ENCODE measurements at places on chromosomes 12 and 14.

DNA sequence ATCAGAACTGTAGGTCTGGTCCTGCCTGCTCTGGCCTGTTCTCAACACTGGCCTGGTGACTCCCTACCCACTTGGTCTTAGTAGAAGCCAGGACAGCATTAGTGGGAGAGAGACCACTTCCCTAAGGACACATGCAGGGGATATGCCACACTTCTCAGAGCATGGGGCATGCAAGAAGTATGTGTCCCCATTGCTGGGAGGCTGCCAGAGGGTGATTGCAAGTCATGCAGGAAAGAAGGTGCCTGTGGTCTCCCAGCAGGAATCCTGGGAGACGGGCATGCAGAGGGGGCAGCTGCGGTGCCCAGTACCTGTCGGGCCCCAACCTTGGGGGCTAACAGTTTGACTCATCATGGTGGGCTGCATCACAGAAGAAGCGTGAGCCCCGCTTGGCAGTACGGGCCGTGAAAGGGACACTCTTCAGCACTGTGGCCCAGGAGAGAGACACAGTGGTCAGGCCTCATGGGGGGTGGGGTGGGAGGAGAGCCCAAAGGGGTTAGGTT lies 23.0 kb downstream of the PRPF40B start:
- H3K36me3 ChIP-seq: peaks cover 86% of the 10 kb centered on the region
- no peak overlapping the region for H3K27ac ChIP-seq
- no peak overlapping the region for H3K4me3 ChIP-seq
- peaks cover 9% of the 10 kb centered on the region for H3K4me1 ChIP-seq

- no peaks in the 10 kb centered on the region for H3K36me3 ChIP-seq
- no peak overlapping the region for H3K27ac ChIP-seq
- no peaks in the 10 kb centered on the region for H3K27me3 ChIP-seq
- H3K4me1 ChIP-seq: peaks cover 25% of the 10 kb centered on the region
- DNase-seq: no peak
- H3K4me3 ChIP-seq: no peak overlapping the region
Observed at GRCh38 chr12:74535536-74535935, 2.1 kb upstream of the ATXN7L3B start.

DNA sequence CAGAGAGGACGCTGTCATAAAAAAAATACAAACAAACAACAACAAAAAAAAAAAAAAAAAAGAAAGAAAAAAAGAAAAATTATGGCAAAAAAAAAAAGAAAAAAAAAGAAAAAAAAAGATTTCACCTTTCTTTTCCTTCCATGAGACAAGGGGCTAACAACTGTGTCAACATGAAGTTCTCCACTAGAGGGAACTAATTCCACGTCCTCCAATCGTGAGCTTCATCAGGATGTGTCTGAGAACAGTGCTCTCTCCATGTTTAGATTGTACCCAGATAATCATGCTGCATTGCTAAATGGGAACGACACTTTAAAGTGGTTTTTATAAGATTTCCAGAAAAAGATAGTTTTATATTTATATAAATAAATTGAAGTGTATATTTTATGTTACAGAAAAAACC lies 96.2 kb upstream of the PTPRB start:
- H3K36me3 ChIP-seq: no peaks in the 10 kb centered on the region
- H3K4me3 ChIP-seq: no peak overlapping the region
- DNase-seq: no peak
- no peaks in the 10 kb centered on the region for H3K27me3 ChIP-seq
- no peak overlapping the region for H3K27ac ChIP-seq
- no peaks in the 10 kb centered on the region for H3K4me1 ChIP-seq

- no peaks in the 10 kb centered on the region for H3K36me3 ChIP-seq
- no peaks in the 10 kb centered on the region for H3K4me1 ChIP-seq
- no peak overlapping the region for H3K4me3 ChIP-seq
- no peak overlapping the region for H3K27ac ChIP-seq
- no peaks in the 10 kb centered on the region for H3K27me3 ChIP-seq
- DNase-seq: no peak
Observed at GRCh38 chr14:101224356-101225156, 321.0 kb upstream of the RTL1 start.

DNA sequence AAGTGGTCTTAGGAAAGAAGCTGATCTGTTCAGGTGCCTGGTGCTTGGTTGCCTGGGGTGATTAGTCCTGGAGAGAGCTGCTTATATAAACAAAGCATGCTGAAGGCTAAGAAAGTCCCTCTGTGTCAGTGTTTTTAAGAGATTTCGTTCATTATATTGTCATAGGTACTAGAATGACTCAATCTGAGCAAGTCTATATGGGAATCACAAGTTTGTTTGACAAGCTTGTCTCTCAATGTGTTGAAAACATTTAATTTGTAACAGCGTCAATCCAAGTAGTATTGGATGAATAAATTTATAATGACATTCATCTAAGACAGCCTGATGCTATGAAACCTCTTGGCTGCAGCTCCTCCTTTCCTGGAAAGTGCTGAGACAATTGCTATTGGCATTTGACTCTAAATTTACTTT lies 256.3 kb downstream of the TMTC2 start:
- H3K36me3 ChIP-seq: no peaks in the 10 kb centered on the region
- no peak overlapping the region for H3K4me3 ChIP-seq
- H3K27ac ChIP-seq: no peak overlapping the region
- no peaks in the 10 kb centered on the region for H3K4me1 ChIP-seq

DNA sequence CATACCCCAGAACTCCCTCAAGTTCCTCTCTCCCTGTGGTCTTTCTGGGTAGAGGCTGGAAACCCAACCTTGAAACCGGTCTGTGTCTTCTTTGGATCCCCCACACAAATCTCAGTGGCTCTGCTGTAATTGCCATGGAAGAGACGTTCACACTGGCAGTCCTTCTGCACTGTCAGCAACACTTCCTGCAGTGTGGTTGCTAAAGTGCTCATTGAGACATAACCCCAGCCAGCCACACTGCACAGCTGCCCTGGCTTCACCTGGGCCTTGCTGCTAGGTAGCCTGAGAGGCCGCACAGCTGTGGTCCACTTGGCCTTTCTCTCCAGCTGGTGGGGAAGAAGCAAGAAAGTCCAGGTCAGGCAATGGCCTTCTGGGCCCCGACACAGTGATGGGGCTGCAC lies 2.4 kb downstream of the GZMH start:
- no peak overlapping the region for H3K27ac ChIP-seq
- H3K36me3 ChIP-seq: no peaks in the 10 kb centered on the region
- no peaks in the 10 kb centered on the region for H3K4me1 ChIP-seq
- no peaks in the 10 kb centered on the region for H3K27me3 ChIP-seq
- no peak overlapping the region for H3K4me3 ChIP-seq
- DNase-seq: no peak

- peak overlapping the region; percentile 79 for H3K4me3 ChIP-seq
- no peak for DNase-seq
- H3K27me3 ChIP-seq: no peaks in the 10 kb centered on the region
- H3K27ac ChIP-seq: peak overlapping the region; percentile 89
- H3K36me3 ChIP-seq: peaks cover 26% of the 10 kb centered on the region
Observed at GRCh38 chr12:56358836-56359532, 923 bp downstream of the STAT2 start.

DNA sequence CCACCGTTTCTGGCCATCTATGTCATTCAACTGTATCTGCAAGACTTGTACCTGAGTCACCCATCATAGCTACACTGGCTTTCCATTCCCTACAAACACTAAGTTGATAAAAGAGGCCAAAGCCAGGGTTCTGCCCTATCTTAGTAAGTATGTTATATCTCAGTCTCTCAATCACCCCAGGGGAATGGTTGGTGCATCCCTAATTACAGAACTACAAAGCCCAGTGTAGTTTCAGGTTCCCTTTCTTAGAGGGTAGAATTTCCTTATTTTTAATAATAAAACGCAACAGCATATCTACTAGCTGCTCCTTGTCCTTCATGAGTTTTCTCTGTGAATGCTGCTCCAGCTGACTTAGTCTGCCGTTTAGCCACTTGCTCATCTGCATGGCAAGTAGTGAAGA lies 57.6 kb downstream of the ST8SIA1 start:
- H3K4me3 ChIP-seq: no peak overlapping the region
- no peak for DNase-seq
- H3K27ac ChIP-seq: peak overlapping the region; percentile 82
- peaks cover 18% of the 10 kb centered on the region for H3K4me1 ChIP-seq

DNA sequence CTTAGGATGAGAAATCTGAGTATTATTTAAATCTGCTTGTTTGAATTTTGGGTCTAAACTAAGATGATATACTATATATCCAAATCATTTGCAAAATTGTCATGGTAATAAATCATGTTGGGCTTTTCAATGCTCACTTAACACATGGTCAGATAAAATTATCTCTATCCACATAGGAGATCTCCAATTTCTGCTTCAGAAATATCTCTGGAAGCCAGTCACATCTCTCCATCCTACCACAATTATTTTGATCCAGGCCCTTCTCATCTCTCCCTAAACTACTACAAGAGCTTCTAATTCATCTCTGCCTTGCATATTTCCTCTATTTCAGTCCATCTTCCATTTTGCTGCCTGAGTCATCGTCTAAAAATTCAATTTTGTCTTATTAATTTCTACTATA lies 3.8 kb downstream of the DCN start:
- no peaks in the 10 kb centered on the region for H3K36me3 ChIP-seq
- peaks cover 21% of the 10 kb centered on the region for H3K4me1 ChIP-seq
- peak overlapping the region; percentile 55 for H3K27ac ChIP-seq
- H3K27me3 ChIP-seq: no peaks in the 10 kb centered on the region
- DNase-seq: no peak

DNA sequence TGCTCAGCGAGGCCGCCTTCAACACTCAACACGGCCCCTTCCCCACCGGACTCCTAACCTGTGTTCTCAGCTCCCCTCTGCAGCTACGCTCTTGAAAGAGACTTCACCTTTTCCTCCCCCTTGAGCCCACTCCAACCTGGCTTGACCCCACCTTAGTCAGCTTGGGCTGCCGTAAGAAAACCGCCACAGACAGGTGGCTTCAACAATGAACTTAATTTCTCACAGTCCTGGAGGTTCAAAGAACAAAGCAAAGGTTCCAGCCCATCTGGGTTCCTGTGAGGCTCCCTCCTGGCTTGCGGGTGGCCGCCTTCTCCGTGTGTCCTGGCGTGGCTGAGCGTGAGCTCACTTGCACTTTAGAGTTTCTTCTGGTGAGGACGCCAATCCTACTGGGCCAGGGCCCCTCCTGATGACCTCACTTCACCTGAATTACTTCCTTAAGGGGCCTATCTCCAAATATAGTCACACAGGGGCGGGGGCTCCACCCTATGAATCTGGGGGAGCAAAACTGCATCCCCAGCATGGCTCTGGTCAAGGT lies 138.8 kb downstream of the CALM1 start:
- no peak overlapping the region for H3K4me3 ChIP-seq
- DNase-seq: no peak
- no peaks in the 10 kb centered on the region for H3K27me3 ChIP-seq
- H3K27ac ChIP-seq: no peak overlapping the region
- H3K36me3 ChIP-seq: no peaks in the 10 kb centered on the region

- no peak for DNase-seq
- H3K4me3 ChIP-seq: no peak overlapping the region
- H3K27ac ChIP-seq: no peak overlapping the region
- peaks cover 14% of the 10 kb centered on the region for H3K36me3 ChIP-seq
Observed at GRCh38 chr12:132529906-132530305, 40.0 kb downstream of the FBRSL1 start.

DNA sequence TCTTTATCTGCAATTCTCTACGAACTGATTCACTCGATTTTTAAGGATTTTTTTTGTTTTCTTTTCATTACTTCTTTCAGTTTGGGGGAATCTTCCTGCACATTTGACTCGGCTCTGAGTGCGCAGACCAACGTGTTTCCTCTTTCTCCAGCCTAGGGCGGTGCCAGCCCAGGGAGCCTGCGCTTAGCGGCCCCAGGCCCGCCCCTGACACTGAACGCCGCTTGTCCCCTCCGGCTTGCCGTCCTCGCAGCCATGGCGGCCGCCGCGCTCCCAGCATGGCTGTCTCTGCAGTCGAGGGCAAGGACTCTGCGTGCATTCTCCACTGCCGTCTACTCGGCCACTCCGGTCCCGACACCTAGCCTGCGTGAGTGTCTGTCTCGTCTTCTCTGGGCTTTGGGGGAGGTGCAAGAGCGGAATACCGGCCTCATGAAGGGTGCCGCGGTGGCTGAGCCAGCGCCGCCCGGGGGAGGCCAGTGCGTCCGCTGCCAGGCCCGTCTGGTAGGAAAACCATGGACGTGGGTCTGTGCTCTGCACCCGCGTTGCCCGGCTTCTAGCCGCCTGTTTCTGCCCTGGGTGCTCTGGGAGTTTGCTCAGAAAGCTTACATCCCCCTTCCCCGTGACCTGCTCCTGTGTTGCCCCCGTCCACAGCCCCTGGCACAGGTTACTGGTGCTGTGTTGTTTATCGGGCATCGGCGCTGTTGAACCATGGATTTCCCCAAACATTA lies at the start of gene MRPS35:
TSS of gene MRPS35 (plus strand) at position 241 of the 725 bp plus-strand sequence. CDS start at position 253, 12 bp downstream.
- H3K27ac ChIP-seq: peak within 1 kb of the TSS; percentile 84
- H3K36me3 ChIP-seq: no peaks in the 10 kb centered on the region
- peak; percentile 91 for DNase-seq
- H3K4me3 ChIP-seq: peak within 1 kb of the TSS; percentile 95

DNA sequence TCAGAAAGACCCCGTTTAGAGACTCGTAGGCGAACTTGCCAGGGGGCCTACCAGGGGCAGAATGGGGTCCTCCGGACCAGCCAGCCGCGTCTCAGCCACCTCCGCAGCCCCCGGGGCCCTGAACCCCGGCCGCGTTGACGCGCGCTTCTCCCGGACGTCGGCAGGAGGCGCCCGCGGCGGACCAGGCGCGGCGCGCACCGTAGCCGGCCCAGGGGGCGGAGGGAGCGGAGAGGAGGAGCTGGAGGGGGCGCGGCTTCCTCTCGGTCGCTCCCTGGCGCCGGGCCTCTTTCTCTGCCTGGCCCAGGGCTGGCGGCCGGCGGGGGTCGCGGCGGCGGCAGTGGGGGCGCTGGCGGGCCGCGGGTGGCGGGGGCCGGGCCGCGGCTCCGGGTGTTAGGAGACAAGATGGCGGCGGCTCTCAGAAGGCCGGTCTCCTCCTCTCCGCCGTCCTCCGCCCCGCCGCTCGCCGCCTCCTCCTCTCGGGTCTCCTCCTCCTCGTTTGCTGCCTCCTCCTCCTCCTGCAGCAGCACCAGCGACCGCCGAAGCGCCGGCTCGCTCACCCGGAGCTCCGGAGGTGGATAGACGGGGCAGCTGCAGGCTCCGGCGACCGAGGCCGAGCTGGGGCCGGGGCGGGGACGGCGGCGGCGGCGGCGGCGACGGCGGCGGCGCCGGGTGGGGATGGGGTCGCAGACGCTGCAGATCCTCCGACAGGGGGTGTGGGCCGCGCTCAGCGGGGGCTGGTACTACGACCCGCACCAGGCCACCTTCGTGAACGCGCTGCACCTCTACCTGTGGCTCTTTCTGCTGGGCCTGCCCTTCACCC lies at the start of gene PCNX1:
TSS of gene PCNX1 (plus strand) at position 284 of the 820 bp plus-strand sequence. CDS start at position 676, 392 bp downstream.
- H3K36me3 ChIP-seq: no peaks in the 10 kb centered on the region
- no peaks in the 10 kb centered on the region for H3K27me3 ChIP-seq
- peak within 1 kb of the TSS; percentile 97 for H3K27ac ChIP-seq
- H3K4me1 ChIP-seq: peaks cover 44% of the 10 kb centered on the region

- H3K4me3 ChIP-seq: no peak overlapping the region
- no peak overlapping the region for H3K27ac ChIP-seq
- no peaks in the 10 kb centered on the region for H3K36me3 ChIP-seq
- H3K27me3 ChIP-seq: no peaks in the 10 kb centered on the region
- no peaks in the 10 kb centered on the region for H3K4me1 ChIP-seq
Observed at GRCh38 chr14:35352274-35353233, 52.0 kb downstream of the NFKBIA start.

- no peak for DNase-seq
- peak overlapping the region; percentile 88 for H3K27ac ChIP-seq
- peaks cover 14% of the 10 kb centered on the region for H3K36me3 ChIP-seq
- no peaks in the 10 kb centered on the region for H3K27me3 ChIP-seq
- peaks cover 25% of the 10 kb centered on the region for H3K4me1 ChIP-seq
- H3K4me3 ChIP-seq: peak overlapping the region; percentile 95
Observed at GRCh38 chr14:102138535-102138934, 1.2 kb upstream of the WDR20 start.

GRCh38 chr12:26113181-26113654 lies 11.6 kb downstream of the BHLHE41 start:
- peak overlapping the region; percentile 99 for H3K27ac ChIP-seq
- no peaks in the 10 kb centered on the region for H3K27me3 ChIP-seq
- no peaks in the 10 kb centered on the region for H3K36me3 ChIP-seq
- peak overlapping the region; percentile 49 for H3K4me3 ChIP-seq
